ENCODE measurements at places on chromosomes 3 and 15. TPM values are rescaled to one million over a fixed set of nuclear protein-coding genes. Genes with fewer than 3 reads are reported as not detected.
A peak's percentile ranks its signal among the peaks of the same experiment; 100 is the strongest.

- no peak for DNase-seq
These were observed 23.4 kb downstream of the SNAPC5 start for GRCh38 chr15:66474135-66474534.

DNA sequence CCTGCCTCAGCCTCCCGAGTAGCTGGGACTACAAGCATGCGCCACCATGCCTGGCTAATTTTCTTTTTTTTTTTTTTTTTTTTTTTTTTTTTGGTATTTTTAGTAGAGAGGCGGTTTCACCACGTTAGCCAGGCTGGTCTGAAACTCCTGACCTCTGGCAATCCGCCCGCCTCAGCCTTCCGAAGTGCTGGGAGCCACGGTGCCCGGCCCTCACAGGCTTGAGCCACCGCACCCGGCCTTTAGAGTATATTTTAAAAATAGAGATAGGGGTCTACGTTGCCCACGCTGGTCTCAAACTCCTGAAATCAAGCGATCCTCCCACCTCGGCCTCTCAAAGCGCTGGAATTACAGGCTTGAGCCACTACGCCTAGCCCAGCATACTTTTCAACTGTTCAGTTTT is 93.4 kb upstream of the CHD2 start:
- DNase-seq = no peak

DNA sequence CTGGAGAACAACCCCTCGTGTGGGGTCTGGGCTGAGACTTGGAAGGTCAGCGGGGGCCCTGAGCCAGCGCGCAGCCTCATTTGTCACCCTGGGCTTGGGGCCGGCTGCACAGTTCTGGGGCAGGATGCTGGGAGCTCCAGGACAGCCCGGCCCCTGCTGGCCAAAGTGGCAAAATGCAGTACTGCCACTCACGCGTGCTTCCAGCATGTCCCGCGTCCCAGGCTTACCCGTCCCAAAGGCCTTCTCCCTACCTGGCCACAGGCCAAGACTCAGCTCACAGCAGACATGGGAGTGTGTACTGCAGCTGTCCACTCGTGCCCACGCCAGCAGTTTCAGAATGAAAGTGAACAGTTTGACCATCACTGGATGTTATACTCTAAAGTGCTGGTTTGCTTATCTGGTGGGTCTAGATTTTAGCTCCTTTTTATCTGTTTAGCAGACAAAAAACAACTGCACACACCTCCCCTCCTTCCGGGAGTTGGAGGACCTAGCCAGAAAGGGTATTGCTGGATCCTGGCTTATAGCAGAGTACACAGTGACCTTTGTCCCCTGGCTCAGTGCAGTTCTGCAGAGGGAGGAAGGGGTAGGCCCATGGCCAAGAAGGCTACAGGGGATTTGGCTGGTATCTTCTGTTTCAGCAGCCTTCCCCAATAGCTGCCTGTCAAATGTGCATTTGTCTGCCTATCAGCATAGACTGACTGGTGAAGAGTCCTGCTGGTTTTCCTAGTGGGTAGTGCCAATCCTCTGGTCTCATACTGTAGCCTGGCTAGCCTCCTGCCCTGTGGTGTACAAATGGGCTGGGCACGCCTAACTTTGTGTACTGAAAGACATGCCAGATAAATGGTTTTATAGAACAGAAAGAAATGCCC is 23.2 kb upstream of the IP6K2 start:
- DNase-seq = peak; percentile 46

DNA sequence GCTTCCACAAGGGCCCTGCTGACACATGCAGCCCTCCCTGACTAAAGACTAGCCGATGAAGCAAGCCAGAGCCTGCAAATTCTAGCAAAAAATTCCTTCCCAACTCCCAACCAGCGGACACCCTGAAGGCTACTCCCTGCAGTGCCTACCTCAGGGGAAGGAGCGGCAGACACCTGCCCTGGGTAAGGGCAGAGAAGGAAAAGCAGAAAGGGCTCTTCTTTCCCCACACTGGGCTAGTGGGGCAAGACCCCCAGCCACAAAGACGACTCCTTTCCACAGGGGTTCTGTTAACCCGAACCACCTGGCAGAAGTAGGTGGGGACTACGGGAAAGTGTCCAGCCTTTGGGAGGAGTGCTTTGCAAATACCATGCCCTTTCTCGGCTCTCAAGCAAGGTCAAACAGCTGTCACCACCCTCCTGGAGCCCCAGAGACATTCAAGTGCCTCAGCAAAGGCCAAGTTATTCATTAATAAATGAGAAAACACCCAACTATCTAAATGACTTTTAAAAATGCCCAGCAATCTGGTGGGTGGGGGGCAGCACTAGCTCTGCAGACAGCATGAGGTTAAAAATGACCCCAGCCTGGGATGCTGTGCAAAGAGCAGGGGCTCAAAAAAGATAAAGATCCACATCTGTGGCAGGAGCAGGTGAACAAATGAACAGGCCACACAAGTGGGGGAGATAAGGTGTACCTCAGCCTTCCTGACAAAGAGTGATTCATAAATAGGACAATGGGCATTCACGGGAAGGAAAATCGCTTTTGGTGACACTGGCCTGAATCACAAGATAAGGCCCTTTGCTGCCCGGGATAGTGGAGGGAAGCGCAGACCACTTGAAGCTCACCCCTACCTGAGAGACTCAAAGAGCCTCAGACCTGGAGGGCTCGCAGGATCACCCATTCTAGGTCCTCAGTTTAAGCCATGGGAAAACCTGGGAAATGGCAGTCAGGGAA is 33.0 kb downstream of the CCDC12 start:
- DNase-seq = no peak

DNA sequence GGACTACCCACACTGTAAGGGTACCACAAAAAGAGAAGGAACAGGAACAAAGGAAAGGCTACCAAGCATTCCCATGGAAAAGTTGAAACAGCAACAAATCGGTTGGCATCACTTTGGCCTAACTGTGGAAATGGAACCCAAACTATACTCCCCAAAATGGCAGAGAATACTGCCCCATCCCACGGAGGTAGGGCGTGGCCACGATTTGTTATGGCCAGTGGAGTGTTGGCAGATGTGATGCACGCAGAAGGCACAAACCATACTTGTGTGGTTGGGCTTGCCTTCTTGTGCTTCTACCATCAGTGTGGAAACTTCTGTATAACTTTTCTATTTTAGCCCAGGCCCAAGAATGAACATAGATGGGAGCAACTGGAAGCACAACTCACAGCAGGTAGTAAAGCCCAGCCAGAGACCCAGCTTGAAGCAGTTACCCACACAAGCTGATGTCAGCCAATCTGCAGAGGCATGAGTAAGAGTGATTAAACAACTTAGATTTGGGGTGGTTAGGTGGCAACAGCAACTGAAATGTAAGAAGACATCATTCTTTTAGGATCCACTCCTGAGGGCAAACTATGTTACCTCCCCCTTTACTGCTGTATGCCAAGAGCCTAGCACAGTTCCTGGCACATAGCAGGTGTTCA is 64.1 kb downstream of the BTD start:
- no peak for DNase-seq

- no peak for DNase-seq
These were observed 185.7 kb upstream of the CTDSPL start for GRCh38 chr3:37675833-37676596.

DNA sequence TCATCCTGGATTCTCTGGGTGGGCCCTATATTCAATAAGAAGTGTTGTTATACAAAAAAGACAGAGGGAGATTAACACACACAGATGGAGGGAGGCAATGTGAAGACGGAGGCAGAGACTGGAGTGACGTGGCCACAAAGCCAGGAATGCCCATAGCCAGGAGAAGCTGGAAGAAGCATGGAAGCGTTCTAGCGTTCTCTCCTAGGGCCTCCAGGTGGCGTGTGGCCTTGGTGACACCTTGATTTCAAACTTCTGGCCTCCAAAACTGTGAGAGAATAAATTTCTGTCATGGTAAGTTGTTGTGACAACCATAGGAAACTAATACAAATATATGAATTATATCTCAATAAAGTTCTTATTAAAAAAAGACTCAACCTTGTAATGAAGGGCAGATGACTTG is 21.3 kb downstream of the THBS1 start:
- DNase-seq = no peak

DNA sequence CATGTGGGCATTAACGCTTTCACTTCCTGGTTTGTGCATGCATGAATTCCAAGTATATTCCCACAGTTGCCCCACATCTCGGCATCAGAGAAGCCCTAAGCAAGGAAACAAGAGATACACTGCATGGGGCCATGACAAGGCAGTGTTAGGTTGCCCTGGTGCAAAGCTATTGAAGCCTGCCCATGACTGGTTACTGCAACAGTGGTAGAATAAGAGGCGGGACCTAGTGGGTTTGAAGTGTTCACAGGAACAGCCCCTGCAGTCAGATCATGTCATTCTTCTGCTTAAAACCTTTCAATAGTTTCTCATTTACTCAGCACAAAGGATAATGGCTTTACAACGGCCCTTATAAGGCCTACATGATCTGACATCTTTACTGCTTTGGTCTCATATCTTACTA is 80.9 kb upstream of the TOPAZ1 start:
- no peak for DNase-seq

DNA sequence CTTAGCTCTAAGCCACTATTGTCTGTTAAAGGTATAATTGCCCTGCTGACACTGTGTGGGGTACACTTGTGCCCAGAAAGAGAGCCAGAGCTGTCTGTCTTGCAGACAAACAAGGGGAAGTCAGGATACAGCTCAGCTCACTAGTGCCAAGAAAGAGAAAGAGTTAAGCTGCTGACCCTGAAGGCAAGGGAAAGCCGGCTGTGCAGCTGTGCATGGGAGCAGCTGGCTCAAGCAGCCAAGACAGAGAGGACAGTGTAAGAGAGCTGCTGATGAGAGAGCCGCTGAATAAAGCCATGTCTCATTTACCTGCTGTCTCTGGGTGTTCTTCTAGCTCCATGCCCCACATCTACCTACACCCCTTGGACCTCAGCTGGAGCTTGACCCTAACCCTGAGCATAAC is 428.1 kb upstream of the NAALADL2 start:
- no peak for DNase-seq

DNA sequence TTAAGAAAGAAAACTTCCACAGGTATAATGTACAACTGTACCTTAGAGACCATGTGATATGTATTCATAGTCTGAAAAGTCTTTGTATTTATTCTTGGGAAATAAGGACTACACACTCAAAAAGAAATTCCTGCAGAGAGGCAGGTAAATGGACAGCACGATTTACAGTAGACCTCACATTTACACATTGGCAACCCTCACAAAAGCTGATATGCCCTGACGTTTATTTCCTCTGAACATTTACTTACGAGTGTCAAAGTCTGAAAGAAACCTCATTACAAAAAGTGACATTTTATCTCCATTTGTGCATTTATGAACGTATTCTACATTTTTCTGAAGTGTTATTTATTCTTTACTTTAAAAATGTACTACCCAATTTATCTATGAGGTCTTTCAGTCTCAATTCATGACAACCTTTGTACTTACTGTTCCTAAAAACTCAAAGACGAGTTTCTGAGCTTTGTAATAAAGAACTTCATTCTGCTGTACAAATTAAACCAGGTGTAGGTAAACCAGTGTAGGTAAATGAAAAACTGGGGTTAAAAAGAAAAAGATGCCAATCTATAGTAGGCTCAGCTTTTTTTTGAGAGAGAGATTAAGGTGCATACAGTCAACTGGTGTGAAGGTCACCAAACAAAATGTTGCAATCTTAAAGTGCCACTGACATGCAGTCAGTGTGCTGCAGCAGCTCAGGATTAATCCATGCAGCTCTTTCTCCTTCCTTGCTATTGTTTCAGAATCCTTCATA is 44.3 kb downstream of the THRB start:
- no peak for DNase-seq

DNA sequence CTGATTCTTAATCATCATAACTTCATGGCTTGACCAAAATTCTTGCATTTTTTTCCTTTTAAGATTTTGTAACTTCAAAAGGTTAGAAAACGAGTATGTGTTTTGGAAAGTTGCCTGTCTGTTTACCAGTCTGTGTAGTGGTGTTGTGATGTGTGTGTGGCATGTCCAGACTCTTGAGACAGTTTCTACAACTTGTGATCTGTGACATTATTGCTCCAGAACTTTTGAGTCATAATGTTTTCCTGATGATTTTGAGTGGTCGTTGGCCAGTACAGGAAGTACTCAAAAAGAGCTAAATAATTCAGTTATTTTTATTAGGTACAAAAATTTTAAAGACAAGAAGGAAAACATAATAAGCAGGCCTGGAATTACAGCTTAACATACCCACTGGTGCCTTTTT is 229.0 kb upstream of the C2CD4B start:
- DNase-seq = no peak

- no peak for DNase-seq
These were observed 8.0 kb downstream of the TLR9 start for GRCh38 chr3:52217409-52217805.

DNA sequence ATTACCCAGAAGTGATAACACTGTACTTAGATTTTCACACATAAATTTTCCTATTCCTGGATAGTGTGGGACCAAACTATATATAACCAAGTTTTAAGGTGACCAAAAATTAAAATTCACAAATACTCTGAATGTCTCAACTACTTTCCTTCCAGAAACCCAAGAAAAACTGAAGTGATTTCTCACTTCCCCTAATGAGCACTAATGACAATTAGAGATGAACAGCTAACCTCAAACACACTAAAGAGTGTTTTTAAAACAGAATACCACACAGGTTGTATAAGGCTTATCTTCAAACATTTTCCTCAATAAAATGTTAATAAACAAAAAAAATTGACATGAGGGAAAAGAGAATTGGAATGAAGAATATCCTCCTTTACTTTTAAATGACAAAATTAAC is 188.2 kb downstream of the ZBTB20 start:
- no peak for DNase-seq

DNA sequence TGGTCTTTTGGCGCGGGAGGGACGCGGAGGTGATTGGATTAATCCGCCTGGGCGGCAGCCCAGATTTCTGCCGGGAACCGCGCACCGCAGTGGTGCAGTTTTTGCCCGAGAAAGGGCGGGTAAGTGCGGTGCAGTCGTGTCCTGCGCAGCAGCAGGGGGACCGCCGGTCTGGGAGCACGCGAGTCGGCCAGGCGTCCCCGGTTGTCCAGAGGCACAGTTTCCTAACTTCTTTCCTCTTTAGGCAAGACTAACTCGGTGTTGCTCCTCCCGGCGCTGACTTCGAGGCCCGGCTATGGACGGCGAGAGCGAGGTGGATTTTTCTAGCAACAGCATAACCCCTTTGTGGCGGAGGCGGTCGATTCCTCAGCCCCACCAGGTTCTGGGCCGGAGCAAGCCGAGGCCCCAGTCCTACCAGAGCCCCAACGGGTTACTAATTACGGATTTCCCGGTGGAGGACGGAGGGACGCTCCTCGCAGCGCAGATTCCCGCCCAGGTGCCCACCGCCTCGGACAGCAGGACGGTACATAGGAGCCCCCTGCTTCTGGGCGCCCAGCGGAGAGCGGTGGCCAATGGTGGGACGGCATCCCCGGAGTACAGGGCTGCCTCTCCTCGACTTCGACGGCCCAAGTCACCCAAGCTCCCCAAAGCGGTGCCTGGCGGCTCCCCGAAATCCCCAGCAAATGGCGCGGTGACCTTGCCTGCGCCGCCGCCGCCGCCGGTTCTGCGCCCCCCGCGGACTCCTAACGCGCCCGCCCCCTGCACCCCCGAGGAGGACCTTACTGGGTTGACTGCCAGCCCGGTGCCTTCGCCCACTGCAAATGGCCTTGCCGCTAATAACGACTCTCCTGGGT is 736 bp downstream of the ARHGEF26 start:
- DNase-seq = no peak

- no peak for DNase-seq
These were observed 8.7 kb upstream of the ACSBG1 start for GRCh38 chr15:78243058-78243457.

The RAD18 gene
- 25.6 TPM for total RNA-seq

The GNAT1 gene
- not detected for total RNA-seq

The MOBP gene
- not detected for total RNA-seq

The MRAS gene
- 75.6 TPM for total RNA-seq

The ULK3 gene
- total RNA-seq = 14.3 TPM

The GOLGA8Q gene
- total RNA-seq = 0.45 TPM

The CAV3 gene
- total RNA-seq = not detected

The ABI3BP gene
- total RNA-seq = 0.05 TPM

Data from SJSA1 (cell line).